Neural crest cell (in vitro differentiated cells): ENCODE measurements at places on chromosomes 1 and 21.

GRCh38 chr1:194698908-194699318 is 1512.5 kb upstream of the B3GALT2 start:
- no peak for DNase-seq

DNA sequence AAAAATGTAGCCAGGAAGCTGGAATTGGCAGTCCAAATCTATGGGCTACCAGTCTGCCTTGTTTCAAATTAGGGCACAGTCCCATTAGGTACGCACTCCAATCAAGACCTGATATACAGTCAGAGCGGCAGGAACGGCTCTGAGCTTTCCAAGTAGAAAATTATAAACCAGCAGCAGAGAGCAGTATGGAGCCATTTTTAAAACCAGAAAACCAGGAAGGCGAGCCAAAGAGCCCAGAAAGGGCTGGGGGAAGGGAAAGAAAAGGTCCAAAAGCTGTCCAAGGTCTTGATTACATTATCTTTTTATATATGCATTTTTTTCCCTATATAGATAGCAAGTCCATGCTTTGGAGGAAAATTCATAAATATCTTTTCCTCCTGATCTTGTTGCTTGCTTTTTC is 719.0 kb downstream of the RWDD3 start:
- DNase-seq, result no peak

- no peak for DNase-seq
Observed at GRCh38 chr1:246043556-246043955, 463.5 kb downstream of the SMYD3 start.

DNA sequence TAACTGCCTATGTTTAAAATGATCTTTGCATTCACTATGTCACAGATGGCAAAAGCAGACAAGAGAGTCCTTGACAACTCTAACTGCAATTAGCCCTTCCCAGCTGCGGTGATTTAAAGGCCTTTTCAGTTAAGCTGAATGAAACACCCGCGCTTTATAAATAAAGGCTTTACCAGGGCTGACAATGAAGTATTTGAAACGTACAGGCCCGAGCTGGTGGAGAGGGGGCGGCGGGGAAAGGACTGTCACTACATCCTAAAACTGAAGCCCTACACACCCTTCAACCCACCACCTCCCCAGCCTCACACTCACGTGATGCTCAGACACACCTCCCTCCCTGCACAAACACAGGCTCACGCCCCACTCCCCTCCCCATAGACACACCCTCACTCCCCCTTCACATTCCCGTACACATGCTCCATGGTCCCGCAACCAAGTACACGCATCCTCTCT is 45.5 kb downstream of the GRIK3 start:
- DNase-seq, result peak; percentile 34

DNA sequence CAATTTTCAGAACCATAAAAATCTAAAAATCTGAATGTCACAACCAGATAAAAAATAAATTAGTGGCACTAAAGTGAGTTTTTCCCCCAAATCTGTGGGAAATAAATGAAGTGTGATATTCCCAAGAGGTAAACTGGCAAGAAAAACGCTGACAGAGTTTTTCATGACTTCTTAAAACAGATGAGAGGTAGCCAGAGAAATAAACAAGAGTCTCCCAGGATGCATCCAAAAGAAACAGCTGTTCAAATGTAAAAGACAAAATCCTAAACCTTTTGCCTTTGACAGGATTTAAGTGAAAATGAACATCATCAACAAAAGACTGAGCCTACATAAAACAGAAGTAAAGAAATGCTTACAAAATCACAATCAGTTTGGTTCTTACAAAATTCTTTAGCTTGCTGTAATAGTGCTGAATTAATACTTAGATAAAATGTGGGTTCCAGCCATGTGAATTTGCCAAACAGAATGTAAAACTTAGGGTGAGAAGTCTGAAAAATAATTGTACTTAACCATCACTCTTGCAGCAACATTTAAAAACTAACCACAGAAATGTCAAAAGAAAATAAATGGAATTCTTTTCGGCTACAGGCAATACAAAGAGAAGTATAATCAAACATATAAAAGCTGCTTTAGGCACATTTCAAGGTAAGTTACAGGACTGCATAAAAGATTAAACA is 133.6 kb downstream of the EIF4G3 start:
- DNase-seq, result no peak

DNA sequence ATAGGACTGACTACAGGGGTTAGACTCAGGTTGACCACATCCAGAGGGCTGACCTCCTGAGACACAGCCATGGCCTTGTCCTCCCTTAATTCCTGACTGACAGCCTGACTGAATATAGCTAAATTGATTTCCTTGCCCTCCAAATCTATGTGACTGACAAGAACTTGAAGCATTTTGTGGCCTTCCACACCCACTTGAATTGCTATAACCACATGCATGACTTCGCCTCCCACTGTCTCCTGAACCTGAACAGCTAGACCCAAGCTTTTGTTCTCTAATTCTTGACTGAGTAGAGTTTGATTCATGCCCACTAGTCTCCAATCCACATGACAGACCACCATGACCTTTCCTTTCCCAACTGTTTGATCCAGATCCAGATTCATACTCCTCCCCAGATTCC is 3.1 kb downstream of the FLG2 start:
- DNase-seq, result no peak

- DNase-seq, result no peak
Observed at GRCh38 chr1:232613752-232614381, 16.1 kb downstream of the SIPA1L2 start.
